ENCODE measurements at places on chromosomes 3 and 15.
A peak's percentile ranks its signal among the peaks of the same experiment; 100 is the strongest.

DNA sequence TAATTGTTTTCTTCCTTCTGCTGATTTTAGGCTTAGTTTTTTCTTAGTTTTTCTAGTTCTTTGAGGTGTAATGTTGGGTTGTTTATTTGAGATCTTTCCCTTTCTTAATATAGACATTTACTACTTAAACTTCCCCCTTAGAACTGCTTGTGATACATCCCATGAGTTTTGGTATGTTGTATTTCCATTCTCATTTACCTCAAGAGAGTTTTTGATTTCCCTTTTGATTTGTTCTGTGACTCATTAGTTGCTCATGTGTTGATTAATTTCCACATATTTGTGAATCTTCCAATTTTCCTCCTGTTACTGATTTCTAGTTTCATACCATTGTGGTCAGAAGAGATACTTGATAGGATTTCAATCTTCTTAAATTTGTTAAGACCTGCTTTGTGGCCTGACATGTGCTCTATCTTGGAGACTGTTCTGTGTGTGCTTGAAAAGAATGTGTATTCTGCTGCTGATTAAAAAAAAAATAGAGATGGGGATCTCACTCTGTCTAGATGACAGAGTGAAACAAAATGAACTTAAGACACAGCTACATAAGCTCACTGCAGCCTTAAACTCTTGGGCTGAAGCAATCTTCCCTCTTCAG lies 22.3 kb downstream of the GRM2 start:
- no peak for DNase-seq

GRCh38 chr3:66756468-66757036 lies 241.6 kb upstream of the KBTBD8 start:
- no peak for DNase-seq

DNA sequence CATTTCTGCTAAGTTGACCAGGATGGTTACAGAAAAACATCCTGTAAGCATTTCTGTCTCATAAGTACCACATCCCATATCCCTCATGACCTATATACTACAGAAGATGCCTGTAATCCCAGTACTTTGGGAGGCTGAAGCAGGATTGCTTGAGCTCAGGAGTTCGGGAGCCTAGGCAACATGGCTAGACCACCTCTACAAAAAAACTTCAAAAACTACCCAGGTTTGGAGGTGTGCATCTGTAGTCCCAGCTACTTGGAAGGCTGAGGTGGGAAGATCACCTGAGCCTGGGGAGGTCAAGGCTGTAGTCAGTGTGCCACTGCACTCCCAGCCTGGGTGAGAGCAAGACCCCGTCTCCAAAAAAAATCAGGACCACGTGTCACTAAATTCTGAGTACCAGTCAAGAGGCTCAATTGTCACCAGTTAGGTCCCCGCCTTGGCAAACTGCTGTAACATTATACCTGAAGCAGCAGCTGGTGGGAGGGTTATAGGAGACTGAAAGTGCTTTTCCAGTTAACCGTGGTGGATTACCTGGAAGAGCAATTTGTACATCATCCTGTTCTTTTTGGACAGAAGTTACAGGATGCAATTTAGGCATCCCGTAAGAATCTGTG lies 6.2 kb downstream of the RPL32 start:
- no peak for DNase-seq

GRCh38 chr15:51181905-51182304 lies 87.2 kb upstream of the TNFAIP8L3 start:
- DNase-seq = no peak

GRCh38 chr3:154766765-154767503 lies 313.2 kb upstream of the MME start:
- no peak for DNase-seq

GRCh38 chr3:8739757-8740504 lies 6.3 kb downstream of the CAV3 start:
- DNase-seq = no peak

DNA sequence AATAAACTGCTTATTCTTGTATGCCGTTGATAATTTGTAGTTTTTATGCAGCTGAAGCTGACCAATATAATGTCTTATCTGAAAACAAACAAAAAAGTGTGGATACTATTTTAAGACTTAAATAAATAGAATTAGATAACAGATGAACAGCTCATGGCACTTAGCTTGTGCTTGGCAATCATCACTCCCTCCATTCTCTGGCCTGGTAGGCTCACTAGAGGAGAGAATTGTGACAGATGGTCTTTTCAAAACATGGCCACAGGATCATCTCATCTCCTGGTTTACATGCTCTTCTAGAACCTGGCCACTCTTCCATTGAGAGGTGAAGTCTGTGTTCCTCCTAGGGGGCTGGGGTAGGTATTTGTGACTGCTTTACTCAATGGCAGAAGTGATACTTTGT lies 58.4 kb upstream of the RBP1 start:
- DNase-seq = no peak

- no peak for DNase-seq
Measured at GRCh38 chr15:70613271-70613670, 150.1 kb downstream of the UACA start.

- DNase-seq = peak; percentile 3
Measured at GRCh38 chr3:81485444-81485865, 276.0 kb downstream of the GBE1 start.

GRCh38 chr3:153980252-153980590 lies 141.0 kb upstream of the ARHGEF26 start:
- no peak for DNase-seq

DNA sequence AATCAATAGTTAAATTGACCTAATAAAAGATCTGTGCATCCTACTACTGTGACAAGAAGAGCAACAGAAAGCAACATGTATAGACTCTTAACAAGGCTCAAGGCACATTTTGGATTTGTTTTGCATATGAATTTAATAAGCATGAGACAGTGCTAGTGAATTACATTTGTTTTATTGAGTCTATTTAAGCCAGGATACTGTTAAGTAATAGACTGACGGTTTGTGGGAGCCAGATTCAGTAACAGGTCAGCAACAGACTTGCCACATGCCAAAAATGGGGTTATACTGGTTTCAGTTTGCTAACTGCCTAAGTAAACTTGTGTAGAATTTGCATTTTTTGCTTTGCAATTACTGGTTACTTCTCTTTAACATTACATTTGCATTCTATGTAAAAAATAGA lies 54.0 kb downstream of the MBNL1 start:
- DNase-seq = no peak

DNA sequence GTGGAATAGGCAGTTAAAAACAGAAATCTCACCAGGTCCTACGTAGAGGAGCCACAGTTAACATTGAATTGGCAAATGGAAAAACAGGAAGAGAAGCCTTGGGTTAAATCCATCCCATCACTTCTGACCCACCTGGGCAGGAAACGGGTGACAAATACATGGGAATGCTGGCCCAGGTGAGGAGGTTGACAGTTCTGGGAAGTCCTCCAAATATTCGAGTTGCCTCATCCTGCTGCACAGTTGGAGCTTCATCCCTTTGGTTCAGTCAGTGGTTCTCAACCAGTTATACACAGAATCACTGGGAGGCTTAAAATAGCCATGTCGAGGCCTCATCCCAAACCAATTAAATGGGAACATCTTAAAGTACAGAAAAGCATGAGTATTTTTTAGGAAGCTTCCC lies 5.3 kb downstream of the MYZAP start:
- no peak for DNase-seq

- no peak for DNase-seq
Measured at GRCh38 chr3:57793737-57794187, 37.7 kb downstream of the SLMAP start.

DNA sequence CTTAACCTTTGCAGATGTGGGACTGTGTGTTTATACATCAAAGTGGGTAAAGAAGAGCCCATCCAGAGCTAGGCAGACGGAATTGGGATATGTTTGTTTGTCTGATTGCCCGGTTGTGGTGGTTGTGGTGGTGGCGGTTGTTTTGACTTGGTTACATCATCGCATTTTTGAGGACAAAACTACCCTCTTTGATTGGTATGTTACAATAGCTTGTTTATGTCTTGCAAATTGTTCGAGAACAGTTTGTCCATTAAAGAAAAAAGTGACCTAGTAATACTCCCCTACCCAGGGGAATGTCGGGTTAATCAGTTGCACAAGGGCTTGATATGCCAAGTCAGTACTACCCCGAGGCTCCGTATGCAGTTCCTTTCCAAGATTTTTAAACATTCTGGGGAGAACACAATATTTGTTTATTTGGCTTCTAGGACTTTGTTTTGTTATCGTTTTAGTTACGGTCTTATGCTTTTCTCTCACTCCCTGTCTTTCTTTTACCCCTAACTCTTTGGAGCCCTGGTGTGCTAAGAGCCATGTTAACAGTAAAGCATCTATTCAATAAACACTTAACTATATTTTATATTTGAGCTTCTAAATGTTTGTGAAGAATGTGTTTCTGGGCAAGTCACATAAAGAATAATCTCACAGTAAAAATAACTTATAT lies 315.4 kb downstream of the LPP start:
- DNase-seq = no peak

- no peak for DNase-seq
Measured at GRCh38 chr15:89452330-89452836, 44.0 kb downstream of the RHCG start.

DNA sequence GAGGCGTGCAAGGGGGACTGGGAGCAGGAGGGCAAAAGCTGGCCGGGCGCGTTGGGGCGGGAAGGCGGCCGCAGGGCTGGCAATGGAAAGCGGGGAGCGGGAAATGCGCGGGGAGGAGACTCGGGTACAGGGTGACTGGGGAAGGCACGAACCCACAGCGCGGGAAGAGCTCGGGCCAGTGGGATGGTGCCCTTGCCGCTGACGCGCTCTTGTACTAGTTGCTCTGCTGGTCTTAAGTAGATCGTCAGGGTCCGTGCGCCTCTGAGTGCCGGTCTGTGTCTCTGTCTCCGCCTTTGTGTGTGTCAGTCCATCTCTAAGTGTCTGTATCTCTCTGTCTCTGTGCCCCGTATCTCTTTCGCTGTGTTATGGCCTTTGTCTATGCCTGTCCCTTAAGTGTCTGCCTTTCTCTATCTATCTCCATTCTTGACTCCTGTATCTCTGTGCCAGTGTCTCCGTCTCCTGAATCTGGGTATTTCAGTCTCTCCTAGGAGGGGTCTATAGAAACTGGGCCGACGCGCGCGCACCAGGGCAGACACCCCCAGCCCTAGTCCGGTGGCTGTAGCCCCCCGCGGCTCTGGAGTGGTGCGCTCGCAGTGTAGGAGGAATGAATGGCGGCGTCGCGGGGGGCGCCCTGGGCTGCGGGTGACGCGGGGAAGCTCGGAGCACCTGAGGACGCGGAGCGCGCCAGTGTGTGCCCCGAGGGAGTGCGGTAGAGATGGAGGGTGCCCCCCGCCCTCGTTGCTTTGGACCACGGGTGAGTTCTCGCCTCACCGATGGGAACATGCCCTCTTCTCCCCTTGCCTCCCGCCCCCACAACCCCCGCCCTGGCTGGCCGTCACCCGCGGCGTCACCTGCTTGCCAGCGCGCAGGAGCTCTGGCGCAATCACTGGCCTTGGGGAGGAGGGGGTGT lies 756 bp upstream of the CAMK2N2 start:
- peak; percentile 44 for DNase-seq

DNA sequence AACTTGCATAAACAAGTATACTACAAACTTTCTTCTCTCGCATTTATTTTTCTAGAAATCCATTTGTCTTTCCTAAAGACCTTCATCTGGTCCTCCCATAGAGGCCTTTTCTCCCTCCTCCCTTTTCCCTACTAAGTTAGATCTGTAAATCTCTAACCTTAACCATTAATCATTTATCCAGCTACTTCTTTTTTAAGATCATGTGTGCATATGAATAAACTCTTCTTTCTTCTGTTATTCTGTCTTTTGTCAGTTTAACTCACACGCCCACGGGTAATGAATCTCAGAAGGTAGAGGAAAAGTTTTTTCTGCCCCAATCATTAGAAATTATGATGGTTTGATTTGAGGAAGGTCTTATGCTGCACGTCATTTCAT lies 48.7 kb upstream of the FHIT start:
- DNase-seq = no peak

DNA sequence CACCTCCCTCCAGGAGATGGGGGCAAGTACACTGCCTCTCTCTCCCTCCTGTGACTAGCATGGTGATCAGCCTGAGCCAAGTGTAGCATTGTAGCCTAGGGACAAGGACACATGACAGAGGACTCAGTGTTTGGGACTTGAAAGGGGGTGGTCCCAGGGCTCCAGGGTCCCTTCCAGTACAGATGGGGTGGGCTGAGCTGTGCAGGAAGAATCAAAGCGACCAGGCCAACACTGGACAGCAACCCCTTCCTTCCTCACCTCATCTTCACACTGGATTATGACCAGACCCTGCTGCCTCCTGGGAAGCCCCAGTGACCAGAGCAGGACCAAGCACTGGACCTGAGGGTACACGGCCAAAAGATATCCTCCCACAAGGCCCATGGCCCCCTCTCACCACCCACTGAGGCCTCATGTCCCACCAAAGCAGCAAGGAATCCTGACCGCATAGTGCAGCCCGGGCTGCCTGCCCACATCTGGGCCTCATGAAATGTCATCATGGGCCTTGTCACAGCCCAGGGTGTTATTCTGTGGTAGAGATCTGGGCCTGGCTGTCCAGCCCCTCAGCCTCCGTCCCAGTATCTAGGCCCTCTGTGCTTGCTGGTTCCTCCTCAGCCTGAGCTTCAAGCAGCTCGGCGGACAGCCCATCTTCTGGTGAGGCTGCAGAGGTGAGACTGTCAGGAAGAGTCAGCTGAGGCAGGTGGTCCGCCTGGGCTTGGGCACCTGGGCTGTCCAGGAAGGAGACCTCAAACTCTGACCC lies 9.5 kb downstream of the GORASP1 start:
- DNase-seq = no peak

GRCh38 chr3:125119752-125120378 lies 64.1 kb upstream of the HEG1 start:
- DNase-seq = no peak

DNA sequence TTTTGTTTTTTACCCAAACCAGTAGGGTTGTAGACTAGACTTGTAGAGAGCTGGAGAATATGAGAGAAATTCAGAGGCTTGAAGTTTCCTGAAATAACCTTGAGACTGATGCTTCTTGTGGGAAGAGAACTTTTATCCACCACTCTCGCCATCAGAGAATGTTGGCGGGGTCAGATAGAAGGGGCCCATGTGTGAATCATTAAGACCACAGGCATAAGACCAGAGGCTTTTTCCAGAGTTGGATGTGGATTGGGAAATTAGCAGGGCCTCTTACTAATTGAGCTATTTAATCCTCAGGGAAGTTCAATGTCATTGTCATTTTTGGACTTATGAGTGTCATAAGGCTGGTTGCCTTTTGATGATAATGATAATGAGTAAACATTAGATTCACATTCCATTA lies 246.9 kb upstream of the THRB start:
- DNase-seq = no peak

DNA sequence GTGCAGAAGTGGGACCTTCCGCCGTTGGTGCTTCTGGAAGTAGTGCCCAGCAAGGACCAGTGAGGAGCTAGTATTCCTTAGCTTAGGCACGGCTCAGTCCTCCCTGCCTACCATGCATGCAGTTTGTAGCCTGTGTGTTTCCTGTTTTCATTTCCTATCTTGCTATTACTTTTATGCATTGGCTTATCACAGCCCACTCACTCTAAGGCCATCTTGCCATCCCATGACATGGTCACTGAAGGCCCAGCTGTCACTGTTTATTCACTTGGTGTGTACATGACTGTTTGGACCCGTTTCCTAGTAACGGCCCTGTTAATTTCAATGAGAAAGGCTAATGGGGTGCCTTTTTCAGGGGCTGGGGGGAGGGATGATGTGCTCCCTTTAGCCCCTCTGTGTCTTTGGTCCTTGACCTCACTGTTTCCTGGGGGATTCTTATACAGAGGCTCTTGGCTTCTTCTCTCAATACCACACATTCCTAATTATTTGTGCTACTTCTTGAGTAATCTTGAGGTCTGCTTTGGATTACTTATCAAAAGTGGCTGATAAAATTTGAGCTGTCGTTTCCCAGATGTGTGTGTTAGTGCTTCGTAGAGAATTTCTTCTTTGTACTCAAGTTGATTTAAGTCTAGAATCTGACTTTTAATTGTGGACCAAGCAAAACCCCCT lies 24.5 kb upstream of the TRAK1 start:
- no peak for DNase-seq
